ACHN (cell line): ENCODE measurements at places on chromosomes 16 and 17.

GRCh38 chr16:81855552-81856153, 76.6 kb downstream of the PLCG2 start:
- no peak for DNase-seq

DNA sequence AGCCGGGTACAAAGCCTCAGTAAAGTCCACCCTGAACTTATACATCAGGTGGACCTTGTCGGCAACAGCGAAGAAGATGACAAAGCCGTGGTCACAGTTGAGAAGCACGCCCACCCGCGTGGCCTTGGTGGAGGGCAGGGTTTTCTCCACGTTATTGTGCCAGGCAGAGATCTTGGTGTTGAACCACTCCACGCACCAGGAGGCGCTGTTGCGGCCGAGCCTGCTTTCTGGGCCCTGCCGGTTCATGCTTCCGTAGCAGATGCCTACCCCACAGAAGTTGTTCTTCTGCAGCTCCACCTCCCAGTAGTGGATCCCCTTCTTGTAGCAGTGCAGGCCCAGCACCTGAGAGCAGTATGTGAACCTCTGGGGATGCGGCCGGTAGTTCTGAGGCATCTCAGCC, 22.1 kb downstream of the TRIM25 start:
- peak; percentile 21 for DNase-seq

- no peak for DNase-seq
Observed at GRCh38 chr17:77815127-77815905, 143.2 kb upstream of the TNRC6C start.

GRCh38 chr16:62846399-62847057, 810.3 kb upstream of the CDH8 start:
- DNase-seq = no peak

DNA sequence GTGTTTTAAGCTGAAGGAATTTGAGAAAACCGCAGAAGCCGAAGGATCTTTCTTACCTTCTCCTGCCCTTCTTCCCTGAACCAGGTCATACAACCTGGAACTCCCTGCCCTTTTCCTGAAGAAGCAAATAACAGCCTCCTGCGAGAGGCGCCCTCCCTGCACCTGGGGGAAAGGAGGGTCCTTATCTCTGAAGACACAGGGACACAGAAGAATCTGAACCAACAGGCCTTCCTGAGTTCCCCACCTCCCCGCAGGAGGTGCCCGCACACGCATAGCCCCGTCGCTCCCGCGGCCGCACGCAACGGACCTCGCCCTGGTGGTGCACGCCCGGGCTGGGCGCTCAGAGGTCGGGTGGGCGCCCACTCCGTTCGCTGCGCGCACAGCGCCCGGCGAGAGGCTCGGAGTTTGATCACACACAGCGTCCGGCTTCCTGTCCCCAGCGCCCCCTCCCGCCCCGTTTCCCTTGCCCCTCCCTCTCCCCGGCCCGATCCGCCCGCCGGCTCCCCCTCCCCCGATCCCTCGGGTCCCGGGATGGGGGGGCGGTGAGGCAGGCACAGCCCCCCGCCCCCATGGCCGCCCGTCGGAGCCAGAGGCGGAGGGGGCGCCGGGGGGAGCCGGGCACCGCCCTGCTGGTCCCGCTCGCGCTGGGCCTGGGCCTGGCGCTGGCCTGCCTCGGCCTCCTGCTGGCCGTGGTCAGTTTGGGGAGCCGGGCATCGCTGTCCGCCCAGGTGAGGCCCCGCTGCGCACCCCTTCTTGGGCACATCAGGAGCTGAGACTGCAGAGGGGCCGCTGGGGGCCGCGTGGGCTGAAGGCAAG, at the start of gene TNFSF12:
TSS of gene TNFSF12 (plus strand) at position 474 of the 816 bp plus-strand sequence. CDS start at position 570, 96 bp downstream.
- peak; percentile 58 for DNase-seq
